ENCODE measurements at places on chromosomes 2 and 18. TPM values are rescaled to one million over a fixed set of nuclear protein-coding genes. Genes with fewer than 3 reads are reported as not detected.

GRCh38 chr18:59516356-59517155 lies 157.5 kb upstream of the LMAN1 start:
- DNase-seq: no peak

- no peak for DNase-seq
Observed at GRCh38 chr2:58067001-58067400, 20.4 kb downstream of the VRK2 start.

DNA sequence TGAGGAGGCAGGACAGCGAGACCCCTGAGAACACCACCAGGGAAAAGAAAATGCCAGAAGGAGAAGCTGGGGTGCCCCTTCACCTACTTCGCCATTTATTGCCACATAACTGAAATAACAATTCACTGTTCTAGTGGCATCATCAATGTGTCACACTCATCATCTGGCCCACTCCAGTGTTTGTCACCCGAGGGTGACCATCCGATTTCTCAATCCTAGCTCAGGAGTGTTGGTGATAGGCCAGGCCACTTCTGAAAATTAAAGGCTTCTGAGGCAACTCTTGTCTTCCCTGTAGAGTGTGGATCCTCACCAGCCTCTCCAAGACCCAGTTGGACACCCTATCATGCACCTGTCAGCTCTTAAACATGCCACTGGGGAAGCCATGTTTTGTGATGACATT lies 62.9 kb upstream of the BZW1 start:
- no peak for DNase-seq

GRCh38 chr2:45170191-45171135 lies 161.2 kb upstream of the SIX2 start:
- DNase-seq: no peak

DNA sequence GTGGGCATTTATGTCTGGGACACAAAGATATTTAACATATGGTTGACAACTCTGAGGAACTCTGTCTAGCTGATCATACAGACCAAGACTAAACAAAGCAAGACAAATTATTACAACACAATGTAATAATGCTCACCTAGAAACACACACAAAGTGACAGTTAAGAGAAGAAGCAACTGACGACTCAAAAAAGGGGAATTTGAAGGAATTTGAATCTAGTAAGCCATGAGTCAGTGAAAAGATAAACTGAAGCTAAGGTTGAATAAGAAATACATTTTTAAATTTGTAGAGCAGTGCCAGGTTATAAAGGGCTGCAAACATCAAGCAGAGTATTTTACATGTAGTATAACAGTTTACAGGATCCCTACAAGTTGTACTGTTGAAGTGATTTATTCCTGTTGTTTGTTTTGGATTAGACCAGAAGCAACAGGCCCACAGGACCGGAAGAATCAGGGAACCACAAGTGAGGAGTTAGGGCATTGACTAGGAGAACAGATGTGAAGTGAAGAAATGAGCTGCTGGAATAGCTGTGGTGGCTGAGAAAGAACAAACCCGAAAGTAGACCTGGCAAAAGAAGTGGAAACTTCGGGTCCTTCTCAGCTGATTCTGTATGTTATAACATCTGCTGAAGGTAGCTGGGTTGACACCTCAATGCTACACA lies 35.6 kb downstream of the IFIH1 start:
- DNase-seq: no peak

DNA sequence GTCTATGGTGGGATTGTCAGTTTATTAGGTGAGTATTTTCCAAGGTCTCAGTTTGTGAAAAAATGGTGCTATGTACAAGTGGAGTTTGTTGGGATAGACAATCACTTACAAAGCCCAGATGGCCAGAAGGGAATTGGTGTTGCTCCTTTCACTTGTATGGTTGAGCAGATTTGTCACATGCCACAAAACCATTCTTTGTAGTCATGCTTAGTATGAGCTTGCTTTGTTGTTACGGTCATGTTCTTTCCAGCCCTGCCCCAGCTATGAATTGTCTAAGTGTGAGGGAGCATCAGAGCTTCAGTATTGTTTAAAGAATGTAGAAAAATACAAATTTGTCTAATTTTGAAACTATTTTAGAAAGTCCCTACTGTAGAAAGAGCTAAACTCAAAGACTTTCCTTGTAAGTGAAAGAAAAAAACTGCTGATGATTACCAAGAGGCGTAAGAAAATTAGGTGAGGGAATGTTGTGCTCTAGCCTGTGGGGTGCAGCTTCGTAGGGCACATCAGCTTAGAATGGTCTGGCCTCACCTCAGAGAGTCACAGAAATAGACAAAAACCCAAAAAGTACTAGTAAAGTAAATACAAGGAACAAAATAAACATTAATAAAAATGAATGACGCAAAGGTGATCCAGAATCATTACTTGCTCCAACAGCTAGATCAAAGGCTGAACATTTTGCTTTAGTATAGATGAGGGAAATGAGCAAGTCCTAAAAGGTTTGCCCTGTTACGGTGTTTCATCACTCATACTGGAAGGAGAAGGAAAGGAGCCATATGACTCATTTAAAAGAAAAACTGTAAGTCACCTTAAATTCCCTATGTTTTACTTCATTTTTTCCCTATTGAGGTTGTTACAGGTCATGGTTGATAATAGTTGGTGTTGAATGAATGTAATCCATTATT lies 9.2 kb downstream of the TGIF1 start:
- DNase-seq: no peak

The CHRNG gene
- not detected for total RNA-seq

The SKA1 gene
- total RNA-seq: 0.64 TPM

The KIAA2012 gene
- not detected for total RNA-seq

The NEB gene
- total RNA-seq: 0.91 TPM

The BUB1 gene
- 3.2 TPM for total RNA-seq

Data from T-cell (primary cell).